ENCODE measurements at places on chromosomes 3 and 15.

DNA sequence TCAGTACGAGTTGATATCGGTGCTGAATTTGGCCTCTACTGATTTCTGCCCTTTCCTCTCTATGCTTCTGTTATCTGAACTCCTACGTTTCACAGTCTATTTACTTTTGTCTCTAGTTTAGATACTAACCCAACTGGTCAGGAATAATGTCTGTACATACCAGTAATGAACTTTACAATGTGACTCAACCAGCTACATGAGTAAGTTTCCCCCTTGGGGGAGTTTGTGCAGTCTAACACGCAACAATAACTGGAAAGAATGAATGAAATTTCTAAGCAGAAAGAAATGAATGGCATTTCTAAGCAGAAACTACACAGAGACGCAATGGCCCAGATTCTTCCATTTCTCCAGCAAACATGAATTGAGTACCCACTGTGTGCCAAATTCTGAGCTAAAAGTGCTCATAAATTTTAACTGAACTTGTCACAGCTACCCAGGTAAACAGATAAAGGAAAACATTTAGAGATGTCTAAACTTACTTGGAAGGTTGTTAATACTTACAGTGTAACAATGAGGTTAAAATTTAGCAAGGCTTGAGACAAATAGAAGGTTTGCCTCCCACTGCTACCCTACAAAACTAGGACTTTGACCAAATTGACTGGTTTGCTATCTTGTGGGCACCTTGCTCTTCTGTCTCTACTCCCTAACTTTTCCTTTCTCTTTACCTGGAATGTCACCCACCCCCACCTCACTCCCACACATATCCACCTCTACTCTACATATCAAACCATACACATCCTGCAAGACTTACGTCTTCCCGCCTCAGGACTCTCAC lies 11.6 kb downstream of the UPK1B start:
- DNase-seq, result peak; percentile 82

GRCh38 chr3:151318313-151318712 lies 1.7 kb upstream of the GPR87 start:
- no peak for DNase-seq

DNA sequence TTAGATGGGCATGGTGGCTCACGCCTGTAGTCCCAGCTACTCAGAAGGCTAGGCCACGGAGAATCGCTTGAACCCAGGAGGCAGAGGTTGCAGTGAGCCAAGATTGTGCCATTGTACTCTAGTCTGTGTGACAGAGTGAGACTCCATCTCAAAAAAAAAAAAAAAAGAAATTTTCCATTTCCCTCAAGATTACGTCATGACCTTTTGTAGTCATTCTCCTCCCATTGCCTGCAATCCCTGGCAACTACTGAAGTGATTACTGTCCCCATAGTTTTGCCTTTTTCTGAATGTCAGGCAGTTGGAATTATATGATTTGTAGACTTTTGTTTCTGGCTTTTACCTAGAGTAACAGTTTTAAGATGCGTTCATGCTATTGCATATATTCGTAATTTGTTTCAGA lies 28.0 kb downstream of the WDR76 start:
- DNase-seq, result no peak

DNA sequence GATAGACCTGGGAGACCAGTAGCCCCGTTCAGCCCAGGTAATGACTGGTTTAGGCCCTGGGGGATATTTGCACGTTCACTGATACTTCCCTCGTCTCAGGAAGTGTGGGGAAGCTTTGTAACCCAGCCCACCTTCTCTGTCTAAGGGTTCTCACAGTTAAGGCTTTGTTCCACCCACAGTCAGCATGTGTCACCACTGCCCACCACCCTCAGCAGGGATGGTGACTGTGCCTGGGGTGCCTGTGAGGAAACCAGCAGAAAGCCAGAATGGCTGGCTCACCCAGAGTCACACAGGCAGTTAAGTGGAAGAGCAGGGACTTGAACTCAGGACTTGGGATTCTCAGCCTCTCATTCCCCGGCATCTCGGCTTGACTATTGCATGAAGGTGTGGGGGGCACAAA lies 5.2 kb downstream of the KBTBD13 start:
- no peak for DNase-seq

DNA sequence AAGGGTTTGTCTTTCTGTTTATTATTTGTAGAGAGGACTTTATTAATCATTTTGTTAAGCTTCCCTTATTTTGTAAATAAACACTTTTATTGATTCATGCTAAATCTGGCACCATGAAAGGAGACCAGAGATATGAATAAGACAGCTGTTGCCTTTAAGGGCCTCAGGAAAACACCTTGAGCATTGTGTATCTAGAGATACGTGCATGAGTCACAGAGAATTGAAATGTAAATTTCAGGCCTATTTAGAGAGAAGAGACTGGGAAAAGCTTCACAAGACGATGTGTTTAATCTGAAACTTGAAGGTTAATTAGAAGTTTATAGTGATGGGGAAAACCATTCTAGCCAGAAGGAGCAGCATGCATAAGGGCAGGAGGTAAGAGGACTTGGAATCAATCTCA lies 28.6 kb upstream of the UTS2B start:
- no peak for DNase-seq

DNA sequence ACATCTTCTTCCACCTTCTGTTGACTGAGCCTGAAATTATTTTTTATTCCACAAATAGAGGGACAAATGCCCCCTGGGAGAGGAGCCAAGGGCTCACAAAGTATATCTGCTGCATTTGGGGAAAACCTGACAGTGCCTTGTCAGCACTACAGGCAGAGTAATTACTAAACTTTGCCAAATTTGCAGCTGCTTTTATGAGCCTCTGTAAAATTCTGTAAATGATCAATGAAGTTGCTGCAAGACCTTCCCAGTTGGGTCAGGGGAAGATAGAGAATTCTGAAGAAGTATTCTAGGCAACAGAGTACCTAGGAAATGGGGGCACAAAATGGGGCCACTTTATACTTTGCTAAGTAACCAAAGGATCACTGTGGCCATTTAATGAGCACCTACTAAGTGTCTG lies 10.5 kb downstream of the GHSR start:
- no peak for DNase-seq

DNA sequence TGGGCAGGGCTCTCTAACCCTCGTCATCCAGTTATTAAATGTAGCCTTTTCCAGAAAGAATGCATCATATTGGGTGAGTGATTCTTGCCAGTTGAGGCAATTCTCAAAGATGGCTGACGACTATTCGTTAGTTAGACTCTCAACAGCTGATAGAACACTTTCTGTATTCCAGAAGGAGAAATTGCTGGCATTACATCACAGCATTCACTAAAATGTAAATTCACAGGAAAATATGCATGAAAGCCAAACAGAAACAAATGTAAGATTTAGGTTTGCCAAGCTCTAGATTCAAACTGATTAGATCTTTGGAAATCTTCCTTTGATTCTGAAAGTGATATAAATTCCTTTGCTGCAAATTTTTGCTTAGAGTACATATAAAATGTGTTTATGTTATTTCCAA lies 1501.0 kb downstream of the SI start:
- DNase-seq, result no peak

DNA sequence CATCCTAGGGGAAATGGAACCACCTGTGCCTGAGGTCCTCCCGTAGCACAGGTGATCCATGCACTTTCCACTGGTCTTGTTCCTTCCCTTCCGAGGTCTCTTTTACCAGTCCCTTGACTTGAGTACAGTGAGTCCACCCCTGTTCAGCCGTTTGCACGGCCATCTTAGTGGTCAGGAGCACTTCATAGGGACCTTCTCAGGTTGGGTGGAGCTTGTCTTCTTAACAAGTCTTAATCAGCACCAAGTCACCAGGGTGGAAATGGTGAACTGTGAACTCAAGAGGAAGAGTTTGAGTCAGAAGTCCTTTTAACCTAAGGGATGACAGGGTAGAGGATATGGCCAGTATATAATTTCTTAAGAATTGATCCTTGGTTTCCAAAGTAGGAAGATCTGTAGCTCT lies 21.4 kb downstream of the ARL8B start:
- no peak for DNase-seq

DNA sequence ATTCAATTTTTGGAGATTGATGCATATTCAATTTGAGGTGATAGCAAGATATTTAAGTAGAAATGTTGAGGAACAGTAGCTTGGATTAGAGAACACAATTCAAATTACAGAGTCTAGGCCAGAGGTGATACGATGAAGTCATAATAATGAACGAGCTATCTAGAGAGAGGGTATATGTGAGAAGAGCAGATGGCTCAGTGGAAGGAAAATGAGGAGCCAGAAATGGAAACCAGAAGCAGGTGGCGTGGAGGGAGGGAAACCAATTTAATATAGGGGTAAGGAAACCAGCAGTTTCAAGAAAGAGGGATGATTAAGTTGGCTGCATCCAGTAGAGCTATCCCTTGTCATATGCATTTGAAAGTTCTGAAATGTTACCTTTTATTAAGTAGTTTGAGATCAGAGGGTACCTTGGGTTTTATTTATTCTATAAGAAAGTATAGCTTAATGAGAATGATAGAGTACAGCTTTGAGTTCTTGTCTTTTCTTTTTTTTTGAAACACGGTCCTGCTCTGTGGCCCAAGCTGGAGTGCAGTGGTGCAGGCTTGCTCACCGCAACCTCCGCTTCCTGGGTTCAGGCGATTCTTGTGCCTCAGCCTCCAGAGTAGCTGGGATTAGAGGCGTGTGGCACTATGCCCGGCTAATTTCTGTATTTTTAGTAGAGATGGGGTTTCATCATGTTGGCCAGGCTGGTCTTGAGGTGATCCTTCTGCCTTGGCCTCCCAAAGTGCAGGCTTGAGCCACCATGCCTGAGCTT lies 22.1 kb downstream of the NCK1 start:
- DNase-seq, result no peak

- no peak for DNase-seq
These were observed 153.4 kb upstream of the UMPS start for GRCh38 chr3:124576565-124577493.

- no peak for DNase-seq
These were observed 72.1 kb upstream of the SETMAR start for GRCh38 chr3:4231041-4231440.

DNA sequence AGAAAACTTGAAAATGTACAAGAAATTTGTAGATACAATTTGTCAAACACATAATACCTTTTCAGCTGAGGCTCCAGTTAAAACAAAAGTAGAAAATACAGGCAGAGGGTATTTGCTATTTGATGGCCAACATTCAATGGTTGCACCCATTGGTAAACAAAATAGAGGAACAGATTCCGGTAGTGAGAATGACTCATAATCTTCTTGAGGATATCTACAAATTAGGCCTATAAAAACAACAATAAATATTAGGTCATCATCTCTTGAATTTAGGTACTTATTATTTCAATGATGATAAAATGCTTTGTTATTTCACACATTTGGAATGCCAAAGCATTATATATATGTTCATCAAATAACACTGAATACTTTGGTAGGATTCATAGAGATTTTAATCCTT lies 53.4 kb downstream of the DENND4A start:
- no peak for DNase-seq

DNA sequence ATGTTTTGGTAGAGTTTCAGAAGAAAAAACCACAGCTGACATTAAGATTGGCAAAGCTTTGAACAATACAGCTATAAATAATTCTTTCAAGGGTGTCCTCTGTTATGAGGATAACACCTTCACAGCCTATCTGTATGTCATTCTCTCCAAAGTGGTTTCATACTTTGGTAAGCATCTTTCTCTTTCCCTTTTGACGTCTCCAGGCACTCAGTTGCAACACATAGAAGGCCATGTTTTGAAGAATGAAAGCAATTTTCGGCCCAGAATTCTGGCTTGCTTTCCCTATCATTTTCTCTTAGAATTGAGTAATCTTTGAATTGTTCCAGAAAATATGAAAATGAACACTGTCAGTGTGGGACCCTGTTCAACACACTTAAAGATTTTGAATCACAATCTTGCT lies 200.0 kb upstream of the CBLB start:
- no peak for DNase-seq

DNA sequence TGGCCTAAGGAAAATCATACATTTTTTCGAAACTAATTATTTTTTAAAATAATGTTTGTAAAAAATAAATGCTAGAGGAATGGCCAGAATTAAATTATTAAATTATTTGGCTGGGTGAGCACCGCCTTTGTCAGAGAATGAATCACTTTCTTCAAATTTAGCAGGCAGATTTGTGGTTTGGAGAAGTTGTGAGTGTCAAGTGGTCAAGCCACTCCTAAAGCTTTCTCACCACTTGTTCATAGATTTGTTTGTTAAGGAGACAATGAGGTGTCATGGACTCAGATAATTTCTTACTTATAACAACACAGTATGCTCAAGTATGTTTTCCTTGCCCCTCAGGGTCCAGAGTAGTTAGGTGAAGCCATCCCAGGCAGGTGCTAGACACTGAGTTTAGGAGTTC lies 196.2 kb downstream of the TUSC7 start:
- DNase-seq, result no peak

DNA sequence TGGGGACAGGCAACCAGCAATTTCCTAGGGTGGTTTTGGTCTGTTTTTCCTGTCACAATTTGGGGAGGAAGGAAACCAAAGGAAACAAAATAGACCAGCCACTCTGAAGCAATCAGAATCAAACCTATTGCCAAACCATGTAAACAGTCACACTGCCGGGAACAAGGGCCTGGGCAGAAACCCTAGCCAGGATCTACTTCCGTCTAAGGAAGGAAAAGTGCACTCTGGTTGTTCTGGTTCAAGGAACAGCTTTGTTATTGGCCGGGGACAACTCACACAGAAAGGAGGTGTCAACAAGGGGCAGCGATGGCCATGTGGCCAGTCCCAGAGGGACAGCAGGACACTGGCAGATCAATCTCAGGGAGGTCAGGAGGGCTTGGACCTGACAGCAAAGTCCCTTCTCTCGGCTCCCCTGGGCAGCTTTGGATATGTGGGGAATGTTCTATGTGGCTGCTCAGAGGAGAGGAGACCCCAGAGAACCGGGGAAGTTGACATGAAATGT lies 17.5 kb upstream of the RAD18 start:
- DNase-seq, result no peak

DNA sequence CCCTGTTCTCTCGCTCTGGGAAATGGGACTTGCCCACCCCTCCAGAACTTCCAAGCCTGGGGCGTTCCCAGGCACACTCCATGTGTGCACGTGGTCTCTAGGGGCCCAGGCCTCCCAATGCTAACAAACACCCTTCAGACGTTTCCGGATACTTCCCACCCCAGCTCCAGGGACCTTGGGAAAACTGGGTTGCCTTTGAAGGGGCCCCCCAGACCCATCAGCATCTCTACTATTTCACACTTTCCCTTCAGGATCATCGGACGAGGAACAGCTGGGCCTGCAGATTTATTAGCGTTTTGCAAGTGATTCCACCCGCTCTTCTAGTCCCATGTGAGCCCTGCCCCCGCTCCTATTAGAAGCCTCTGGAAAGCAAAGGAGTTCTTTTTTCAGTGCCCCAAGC lies 63.2 kb downstream of the MAGEF1 start:
- no peak for DNase-seq

DNA sequence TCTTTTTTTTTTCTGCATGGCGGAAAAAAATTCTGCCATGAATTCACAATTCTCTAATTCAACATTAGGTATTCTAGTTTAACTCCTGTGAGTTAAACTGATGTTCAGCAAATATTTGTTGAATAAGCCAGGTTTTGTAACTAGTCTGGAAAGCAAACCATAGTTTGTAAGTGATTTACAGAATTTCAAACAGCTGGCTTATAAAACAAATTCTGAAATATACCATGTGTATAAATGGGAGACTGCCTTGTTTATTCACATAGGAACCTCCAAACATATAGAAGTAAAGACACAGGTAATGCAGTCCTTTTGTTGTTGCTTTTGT lies 101.1 kb downstream of the IL1RAP start:
- DNase-seq, result no peak

GRCh38 chr3:169818316-169818715 lies 5.6 kb upstream of the LRRC34 start:
- DNase-seq, result no peak

- DNase-seq, result no peak
These were observed 24.8 kb downstream of the LINGO1 start for GRCh38 chr15:77607894-77608261.
